ENCODE measurements at places on chromosomes 6 and 20.

- no peak for DNase-seq
Observed at GRCh38 chr6:86871681-86872080, 65.6 kb upstream of the HTR1E start.

DNA sequence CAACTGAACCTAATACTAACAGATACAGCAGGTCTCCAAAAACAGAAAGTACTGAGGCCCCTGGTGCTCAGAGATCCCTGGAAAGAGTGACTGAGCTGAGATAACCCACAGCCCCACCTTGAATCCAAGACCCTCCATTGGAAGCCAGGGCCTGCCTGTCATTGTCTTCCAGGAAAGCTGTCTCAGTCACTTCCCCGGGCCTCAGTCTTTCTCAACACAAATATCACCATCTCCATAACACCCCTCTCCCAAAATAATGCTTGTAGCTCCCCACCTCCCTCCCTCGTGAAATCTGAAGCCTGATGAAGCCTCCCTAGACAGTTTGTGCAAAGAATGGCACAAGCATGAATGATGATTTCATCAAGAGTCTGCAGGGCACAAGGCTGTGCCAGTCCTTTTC, 138.2 kb upstream of the LRFN2 start:
- DNase-seq: no peak

GRCh38 chr20:14142964-14143627, 147.8 kb downstream of the MACROD2 start:
- no peak for DNase-seq

- DNase-seq: no peak
Observed at GRCh38 chr6:169263836-169264608, 10.4 kb upstream of the THBS2 start.

DNA sequence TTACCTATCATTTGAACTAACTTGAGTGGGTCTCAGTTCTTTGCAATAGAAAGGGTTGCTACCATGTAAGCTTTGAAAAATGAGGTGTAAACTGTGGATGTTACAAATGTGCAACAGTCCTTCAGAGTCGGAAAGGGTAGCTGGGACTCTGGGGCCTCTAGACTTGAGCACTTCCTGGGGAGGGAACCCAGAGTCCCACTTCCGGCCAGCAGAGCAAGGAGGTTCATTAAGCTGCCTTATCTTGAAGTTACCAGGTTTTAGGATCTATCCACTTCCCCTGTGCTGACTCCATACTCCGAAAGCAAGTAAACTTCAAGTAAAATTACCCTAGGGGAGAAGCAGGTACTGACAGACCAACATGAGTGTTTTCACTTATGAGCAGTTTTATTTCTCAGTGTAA, 9.4 kb downstream of the TRIM10 start:
- DNase-seq: no peak

DNA sequence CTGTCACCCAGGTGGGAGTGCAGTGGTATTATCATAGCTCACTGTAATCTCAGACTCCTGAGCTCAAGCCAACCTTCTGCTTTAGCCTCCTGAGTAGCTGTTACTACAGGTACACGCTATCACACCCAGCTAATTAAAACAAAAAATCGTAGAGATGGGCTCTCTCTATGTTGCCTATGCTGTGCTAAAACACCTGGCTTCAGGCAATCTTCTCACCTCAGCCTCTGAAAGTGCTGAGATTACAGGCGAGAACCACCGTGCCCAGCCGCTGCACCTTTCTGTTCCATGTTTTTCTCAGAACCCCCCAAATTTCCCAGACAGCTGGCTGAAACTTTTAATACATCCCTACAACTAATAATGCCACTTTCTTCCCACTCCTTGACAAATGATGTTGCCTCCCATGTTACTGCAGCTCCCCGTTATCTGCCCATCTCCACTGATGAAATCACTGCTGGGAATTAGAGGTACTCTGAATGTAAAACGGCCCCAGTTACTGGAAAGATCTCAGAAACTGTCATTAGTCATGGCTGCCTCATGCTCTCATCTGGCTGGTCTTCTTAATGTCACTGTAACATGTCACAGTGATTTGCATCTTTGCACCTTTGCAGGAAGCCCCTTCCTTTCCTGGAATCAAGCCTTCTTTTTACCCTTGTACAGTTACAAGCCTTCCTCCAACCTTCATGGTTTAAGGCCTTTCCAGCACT, 697.5 kb downstream of the PRKN start:
- DNase-seq: no peak

- DNase-seq: no peak
Observed at GRCh38 chr6:35470663-35471120, 2.5 kb downstream of the RPL10A start.

GRCh38 chr6:69866351-69866769, at the start of gene COL19A1:
TSS of gene COL19A1 (plus strand) at chr6:69866556. CDS start at chr6:69879568, 13,012 bp downstream.
- peak; percentile 25 for DNase-seq

DNA sequence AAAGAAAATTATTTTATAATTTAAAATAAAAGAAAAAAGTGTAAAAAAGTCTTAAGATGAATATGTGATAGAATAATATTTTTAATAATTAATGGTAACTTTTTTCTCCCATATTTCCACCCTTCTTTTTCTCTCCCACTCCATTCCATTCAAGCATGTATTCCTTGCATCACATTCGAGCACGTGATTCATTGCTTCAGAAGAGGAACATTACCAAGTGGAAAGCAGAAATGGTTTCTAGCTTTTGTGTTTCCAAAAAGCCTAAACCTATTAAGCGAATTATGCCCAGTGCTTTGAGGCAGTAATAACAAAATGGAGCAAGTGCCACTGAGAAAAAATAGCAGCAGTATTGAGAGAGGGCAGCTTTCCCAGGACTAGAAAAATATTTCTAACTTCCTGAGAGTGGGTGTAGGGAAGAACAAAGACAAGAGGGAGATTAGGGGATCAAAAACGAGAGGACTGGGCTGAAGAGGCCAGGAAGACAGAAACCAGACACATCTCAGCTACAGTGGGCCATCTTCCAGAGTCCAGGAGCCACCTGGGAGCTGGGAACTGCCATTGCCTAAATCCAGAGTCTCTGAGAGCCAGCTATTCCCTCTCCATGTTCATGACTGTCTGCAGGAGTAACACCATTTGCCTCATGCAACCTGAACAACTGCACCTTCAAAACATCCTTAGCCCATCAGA, 15.0 kb upstream of the AKIRIN2 start:
- DNase-seq: no peak

GRCh38 chr6:27414996-27415395, 26.4 kb downstream of the ZNF391 start:
- no peak for DNase-seq

DNA sequence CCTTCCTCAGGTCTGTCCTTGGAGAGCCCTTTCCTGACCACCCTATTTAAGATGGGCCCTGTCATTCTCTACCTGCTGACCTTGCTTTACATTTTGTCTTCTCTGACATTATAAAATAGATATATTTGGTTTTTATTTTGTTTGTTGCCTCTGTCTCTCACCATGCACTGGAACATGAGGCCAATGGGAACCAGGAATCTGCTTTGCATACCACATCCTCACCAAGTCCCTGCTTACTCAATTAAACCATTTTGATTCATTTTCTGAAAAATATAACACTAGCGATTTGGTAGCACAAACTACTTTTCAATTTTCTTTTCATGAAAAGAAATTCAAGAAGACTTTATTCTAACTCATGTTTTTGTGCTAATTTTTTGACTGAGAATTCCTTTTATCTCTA, 32.8 kb upstream of the POPDC3 start:
- no peak for DNase-seq

DNA sequence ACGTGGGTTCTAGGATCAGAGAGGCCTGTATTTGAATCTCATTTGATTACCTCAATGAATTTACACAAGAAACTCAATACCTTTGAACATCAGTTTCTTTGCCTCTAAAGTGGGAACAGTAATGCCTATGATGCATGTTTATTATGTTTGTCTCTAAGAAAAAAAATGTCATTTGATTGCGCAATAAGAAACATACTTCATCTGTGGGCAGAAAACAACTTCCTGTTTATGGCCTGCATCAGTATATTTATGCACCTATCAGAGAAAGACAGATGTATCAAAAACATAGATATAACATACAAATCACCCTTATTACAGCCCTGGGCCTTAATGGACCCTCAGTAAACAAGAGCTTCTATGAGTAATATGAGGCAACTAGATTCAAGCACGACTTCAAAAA, 516.4 kb upstream of the ARID1B start:
- no peak for DNase-seq

GRCh38 chr20:37090407-37090806, 5.4 kb downstream of the RBL1 start:
- no peak for DNase-seq

DNA sequence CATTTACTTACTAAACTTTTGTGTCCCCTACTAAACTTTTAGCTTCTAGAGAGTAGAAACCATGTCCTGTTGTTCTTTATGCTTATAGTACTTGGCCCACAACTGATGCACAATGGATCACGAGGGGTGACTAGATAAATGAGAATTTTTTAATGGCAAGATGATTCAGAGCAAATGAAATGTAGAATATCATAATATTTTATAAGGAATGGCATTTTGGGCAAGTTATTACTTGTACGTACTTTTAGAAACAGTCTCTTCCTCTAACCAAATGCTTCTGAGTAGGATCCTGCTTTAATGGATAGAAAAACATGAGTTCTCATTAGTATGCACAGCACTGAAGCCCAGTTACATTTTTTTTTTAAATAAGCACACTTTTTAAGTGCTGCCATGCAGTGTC, 336.3 kb downstream of the NRN1 start:
- no peak for DNase-seq

- DNase-seq: no peak
Observed at GRCh38 chr6:111750753-111751673, 122.2 kb downstream of the FYN start.

GRCh38 chr6:42690151-42690702, 32.2 kb downstream of the PRPH2 start:
- no peak for DNase-seq

GRCh38 chr20:6480328-6481200, 286.9 kb upstream of the BMP2 start:
- no peak for DNase-seq

GRCh38 chr6:158787395-158787794, 31.8 kb downstream of the EZR start:
- no peak for DNase-seq

DNA sequence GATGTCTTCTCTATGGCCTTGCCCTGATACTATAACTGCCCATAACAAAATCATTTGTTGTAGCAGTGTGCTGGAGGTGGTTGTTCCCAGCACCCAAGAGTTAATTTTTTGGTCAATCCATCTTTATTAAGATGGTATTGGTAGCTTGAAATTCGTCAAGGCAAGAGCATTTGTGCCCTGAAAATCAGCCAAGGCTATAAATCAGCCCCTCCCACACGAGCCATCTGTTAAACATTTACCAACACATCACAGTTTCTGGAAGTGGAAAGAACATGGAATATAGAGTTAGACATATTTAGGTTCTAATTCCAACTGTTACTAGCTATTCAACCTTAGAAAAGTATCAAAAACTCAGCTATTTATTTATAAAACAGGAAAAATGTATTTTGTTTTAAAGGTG, 888.4 kb upstream of the GJE1 start:
- DNase-seq: no peak

Measured in stimulated activated CD4-positive, alpha-beta T cell treated with anti-CD3 and anti-CD28 coated beads, Interleukin-4, amount 100 ng/mL, for 1 hour (primary cell).